Keratinocyte (primary cell): ENCODE measurements at places on chromosomes 3 and 15.
A peak's percentile ranks its signal among the peaks of the same experiment; 100 is the strongest.

- no peak for DNase-seq
Observed at GRCh38 chr15:69359722-69360121, 54.4 kb upstream of the KIF23 start.

GRCh38 chr15:98063315-98063714, 102.8 kb downstream of the ARRDC4 start:
- DNase-seq: no peak

DNA sequence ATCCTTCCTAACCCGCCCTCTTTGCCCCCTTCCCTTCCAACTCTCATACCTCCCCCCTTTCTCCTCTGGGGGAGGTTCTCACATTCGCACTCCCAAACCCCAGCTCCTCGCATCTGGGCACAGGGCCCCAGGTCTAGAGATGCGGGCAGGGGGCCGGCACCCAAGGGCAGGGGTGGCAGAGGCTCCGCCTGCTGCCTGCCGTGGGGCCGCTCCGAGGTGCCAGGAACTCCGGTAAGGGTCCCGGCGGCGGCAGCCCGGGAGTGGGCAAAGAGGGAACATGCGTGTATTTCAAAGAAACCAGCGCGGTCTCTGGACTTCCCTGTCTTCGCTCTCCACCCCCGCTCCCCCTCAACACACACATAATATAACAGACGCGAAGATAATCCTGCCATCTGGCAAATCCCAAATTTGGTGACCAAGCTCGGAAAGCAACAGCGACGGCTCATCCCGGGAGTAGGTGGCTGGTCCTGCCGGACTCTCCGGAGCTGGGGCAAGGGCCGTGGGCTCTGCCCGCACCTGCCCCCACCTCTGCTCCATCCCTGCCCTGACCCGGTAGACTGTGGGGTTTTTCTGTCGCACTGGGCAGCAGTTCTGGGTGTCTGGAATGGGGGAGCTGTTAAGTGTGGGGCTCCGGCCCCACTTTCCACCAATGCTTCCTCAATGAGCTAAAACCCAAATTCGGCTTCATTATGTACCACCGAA, 31.0 kb downstream of the NR2F2 start:
- no peak for DNase-seq

DNA sequence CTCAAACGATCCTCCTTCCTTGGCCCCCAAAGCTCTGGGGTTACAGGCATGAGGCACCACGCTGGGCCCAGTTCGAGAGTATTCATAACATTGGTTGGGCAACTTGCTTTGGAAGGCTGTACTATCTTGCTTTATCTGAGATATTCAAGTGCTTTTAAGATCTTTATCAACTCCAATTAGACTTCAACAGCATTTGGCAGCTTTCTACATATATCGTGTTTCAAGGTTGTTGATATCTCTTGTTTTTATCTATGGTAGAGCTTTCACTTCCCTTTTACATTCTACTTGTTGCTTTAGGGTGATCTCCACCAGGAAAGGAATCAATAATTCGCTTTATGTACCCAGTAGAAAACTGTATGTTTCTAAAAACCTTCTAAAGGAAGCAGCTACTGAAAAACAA, 395.3 kb downstream of the IL5RA start:
- no peak for DNase-seq

- DNase-seq: peak; percentile 25
Observed at GRCh38 chr3:154464440-154465190, 34.6 kb upstream of the GPR149 start.

- no peak for DNase-seq
Observed at GRCh38 chr3:114294940-114295480, 1.2 kb downstream of the TIGIT start.

GRCh38 chr15:70257047-70257446, 159.3 kb upstream of the TLE3 start:
- no peak for DNase-seq

GRCh38 chr15:78992416-78993256, 47.8 kb upstream of the CTSH start:
- no peak for DNase-seq

GRCh38 chr15:60804551-60804950, 325.6 kb upstream of the ICE2 start:
- no peak for DNase-seq

DNA sequence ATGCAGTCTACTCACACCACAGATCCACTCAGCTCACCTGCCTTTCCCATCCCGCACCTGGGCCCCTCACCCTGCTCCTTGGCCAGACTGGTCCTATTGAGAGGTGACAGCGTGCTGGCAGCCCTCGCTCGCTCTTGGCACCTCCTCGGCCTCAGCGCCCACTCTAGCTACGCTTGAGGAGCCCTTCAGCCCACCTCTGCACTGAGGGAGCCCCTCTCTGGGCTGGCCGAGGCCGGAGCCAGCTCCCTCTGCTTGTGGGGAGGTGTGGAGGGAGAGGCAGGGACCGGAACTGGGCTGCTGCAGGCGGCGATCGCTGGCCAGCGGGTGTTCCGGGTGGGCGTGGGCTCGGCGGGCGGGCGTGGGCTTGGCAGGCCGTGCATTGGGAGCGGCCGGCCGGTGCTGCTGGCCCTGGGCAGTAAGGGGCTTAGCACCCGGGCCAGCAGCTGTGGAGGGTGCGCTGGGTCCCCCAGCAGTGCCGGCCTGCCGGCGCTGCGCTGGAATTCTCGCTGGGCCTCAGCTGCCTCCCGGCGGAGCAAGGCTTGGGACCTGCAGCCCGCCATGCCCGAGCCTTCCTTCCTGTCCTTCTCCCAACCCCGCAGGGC, 45.5 kb upstream of the USP3 start:
- DNase-seq: no peak

DNA sequence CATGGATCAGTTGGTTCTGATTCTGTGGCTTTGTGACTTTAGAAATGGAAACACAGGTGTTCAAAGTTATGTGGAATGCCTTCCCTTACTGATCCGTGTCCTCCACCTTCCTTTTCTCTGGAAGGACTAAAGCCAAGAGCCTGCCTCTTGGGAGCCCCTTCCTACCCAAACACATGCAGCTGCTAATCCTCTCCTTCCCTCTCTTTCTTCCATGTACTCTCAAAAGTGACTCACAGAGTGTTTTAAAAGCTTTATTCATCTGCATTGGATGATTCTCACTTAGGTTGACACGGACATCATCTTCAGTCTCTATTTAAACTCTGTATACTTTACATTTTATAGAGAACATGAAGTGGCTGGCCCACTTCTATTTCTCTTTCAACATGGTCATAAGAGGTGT, 856.5 kb upstream of the ARPP21 start:
- DNase-seq: no peak

- no peak for DNase-seq
Observed at GRCh38 chr3:44444437-44444836, 33.0 kb downstream of the ZNF445 start.

GRCh38 chr3:124532071-124532470, 198.2 kb upstream of the UMPS start:
- DNase-seq: peak; percentile 4

- DNase-seq: no peak
Observed at GRCh38 chr15:58454950-58455401, 23.2 kb downstream of the LIPC start.

DNA sequence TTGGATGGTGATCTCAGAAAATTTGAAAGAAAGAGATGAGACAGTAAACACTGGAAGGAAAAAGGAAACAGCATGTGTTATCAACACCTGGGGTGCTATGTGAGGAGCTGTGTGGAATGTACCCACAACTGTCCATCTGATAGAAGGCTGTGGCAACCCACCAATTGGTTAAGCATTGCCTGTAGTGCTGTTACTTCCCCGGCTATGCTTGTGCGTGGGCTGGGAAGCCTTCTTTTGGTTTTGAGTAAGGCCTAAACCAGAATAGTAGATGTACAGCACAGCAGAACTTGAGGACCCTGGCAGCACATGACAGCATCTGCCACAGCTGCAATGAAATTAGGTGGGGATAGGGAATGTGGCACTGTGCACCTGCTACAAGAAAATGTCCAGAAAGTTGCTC, 184.5 kb downstream of the FHIT start:
- DNase-seq: no peak

DNA sequence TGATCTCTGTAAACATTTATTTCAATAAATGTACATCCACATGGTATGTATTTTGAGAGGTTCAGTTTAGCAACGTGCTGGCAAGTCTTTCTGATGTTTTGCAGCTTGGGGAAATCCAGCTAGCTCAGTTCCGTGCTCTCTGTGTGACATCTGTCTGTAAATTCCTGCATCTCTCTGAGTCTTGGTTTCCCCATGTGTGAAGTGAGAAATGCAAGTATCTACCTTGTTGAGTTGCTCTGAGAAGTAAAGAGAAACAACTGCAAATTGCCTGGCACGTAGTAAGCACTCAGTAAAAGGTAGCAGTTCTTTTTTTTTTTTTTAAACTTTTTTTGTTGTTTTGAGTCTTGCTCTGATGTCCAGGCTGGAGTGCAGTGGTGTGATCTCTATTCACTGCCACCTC, 30.2 kb upstream of the MORF4L1 start:
- no peak for DNase-seq

GRCh38 chr3:48016301-48016973, at the start of gene MAP4:
Gene MAP4, minus strand, starts transcription at chr3:48016416. Its CDS starts 17,556 bp downstream, at chr3:47998860.
- no peak for DNase-seq

GRCh38 chr3:28206479-28206878, 34.9 kb upstream of the CMC1 start:
- DNase-seq: no peak

GRCh38 chr3:123392871-123393620, 55.8 kb downstream of the ADCY5 start:
- DNase-seq: no peak

DNA sequence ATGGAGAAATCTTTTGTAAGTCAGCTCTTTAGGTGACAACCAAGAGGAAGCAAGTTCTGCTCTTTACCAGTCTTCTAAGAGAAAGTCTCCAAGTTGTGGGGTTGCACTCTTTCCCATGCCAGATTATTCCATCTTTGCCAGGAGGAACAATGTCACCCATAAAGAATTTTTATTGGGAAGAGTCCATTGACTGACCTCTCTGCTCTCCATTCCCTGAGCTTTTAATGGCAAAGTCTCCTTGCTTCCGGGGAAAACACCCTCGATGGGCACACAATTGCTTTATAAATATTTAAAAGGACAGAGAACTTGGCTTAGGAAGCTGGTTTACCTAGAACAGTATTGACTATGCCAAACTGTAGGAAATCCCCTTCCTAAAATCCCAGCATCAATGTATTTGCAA, 19.9 kb upstream of the UBE2E1 start:
- no peak for DNase-seq

- no peak for DNase-seq
Observed at GRCh38 chr3:146020969-146021368, 140.0 kb downstream of the PLOD2 start.

- DNase-seq: no peak
Observed at GRCh38 chr3:192128060-192128459, 599.3 kb downstream of the FGF12 start.

DNA sequence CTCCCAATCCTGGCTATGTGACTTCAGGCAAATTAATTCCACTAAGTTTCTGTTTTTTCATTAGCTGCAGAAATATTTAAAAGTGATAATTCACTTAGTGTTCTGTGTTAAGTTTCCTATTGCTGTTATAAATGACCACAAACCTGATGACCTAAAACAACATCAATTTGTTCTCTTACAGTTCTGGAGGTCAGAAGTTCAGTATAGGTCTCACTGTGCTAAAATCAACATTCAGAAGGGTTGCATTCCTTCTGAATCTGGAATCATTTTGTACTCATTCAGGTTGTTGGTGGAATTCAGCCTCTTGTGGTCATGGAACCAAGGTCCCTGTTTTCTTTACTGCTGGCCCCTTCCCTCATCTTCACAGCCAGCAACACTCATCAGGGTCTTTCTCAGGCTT, 254.1 kb downstream of the CNTN3 start:
- DNase-seq: no peak

GRCh38 chr15:39543651-39544050, 37.2 kb upstream of the THBS1 start:
- DNase-seq: no peak

- no peak for DNase-seq
Observed at GRCh38 chr15:69804786-69805185, 292.9 kb downstream of the TLE3 start.

DNA sequence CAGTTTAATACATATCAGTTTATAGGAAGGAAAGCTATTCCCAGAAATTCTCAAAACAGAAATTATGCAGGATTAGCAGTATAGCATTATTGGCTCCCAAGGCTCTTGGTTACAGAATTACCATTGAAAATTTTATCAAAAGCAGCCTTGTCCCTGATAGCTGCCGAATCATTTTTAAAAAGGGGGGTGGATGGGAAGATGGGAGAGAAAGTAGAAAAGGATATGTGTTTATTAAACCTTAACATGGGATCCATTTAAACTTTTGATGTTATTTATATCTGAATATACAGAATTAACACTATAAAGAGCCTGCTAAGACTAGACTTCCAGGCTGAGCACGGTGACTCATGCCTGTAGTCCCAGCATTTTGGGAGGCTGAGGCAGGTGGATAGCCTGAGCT, 10.8 kb downstream of the RCN2 start:
- DNase-seq: no peak

- DNase-seq: no peak
Observed at GRCh38 chr15:88060383-88060782, 196.2 kb downstream of the NTRK3 start.

DNA sequence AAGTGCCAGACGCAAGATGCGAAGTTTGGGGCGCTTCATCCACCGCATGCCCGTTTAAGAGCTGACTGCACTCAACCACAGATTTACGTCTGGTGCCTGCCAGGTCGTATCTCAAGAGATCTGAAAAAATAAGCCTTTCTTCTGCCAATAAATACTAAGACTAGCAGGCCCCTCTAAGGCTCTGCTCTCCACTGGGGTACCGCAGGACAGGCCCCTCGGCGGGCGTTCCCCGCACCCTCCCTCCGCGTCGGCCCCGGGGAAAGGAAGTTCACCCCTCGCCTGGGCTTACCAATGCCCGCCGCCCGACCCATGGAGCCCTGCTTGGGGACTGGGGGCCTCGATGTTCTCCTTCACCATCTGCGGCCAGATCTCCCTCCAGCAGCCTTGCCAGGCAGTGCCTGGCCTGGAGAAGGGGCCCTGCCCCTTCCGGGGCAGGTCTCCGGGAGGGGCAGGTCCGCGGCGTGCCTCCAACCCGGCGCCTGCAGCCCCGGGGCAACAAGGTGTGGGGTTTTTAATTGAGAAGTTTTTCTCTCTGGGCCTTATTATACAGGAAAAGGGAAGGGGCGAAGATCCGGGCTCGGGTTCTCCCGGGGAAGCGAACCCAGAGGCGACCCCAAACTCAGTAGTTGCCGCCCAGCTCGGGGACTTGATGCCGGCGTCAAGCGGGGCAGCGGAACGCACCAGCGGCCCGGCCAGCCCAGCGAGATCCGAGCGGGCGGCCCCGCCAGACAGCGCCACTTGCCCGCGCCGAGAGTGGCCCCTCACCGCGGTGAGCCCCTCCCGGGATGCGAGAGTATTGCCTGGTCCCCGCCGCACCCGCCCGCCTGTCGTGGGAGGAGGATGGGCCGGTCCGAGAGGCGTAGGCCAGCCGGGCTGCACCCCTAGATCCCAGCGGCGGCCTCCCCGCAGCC, 735 bp downstream of the GOLGA8B start:
- DNase-seq: peak; percentile 7

- peak; percentile 53 for DNase-seq
Observed at GRCh38 chr3:13539292-13539638, 9.7 kb upstream of the FBLN2 start.
